ENCODE measurements at places on chromosomes 2 and 18.

DNA sequence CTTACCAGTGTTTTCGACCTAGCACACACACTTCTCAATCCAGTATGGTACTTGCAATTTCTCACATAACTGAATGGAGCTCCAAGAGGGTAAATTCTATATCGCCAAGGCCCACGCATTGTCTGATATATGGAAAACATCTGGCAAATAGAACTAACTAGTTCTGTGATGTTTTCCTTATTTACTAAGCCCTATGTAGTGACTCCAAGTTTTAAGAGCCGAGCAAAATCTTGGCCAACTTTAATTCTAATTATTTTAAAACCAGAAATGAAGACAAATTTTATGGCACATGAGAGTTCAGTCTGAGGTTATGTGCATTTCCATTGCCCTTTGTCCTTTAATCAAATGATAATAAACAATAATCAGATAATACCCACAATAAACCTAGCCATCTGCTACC lies 1119.7 kb upstream of the CNTNAP5 start:
- no peak for DNase-seq

DNA sequence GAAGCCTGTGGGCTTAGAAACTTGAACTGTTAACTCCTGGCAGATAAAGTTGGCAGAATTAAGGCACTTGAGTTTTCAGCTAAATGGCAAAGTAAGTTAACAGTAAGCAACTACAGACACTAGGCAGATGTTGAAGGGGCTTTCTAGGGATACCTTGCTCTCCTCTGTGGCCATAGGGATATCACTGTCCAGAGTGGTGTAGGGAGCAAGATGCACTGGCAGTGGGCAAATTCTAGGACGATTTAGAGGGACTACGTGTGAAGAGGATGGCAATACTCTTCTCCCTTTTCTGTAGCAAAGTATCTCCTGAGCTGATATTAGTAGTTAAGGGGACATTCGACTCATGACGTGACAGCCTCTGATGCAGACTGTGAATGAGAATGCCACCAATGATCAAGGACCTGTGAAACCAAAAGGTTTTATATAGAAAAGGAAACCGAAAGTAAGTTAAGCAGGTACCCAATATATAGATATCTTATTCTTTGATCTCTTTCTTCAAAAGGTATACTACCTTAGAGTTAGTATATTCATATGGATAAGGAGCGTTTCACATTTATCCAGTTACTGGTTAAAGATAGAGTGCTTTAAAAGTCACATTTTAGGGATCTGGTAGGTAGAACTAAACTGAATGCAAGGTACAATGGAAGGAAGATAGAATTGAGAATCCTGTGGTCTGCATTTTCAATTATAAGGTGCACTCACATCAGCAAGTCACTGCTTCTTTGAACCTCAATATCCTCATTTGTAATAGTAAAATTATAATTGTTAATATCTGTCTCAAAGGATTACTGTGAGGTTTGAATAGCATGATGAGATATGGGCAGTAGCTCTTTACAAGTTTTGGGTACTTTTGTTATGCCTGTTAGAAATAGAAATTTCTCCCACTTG lies 106.4 kb downstream of the KCNH7 start:
- DNase-seq = no peak

DNA sequence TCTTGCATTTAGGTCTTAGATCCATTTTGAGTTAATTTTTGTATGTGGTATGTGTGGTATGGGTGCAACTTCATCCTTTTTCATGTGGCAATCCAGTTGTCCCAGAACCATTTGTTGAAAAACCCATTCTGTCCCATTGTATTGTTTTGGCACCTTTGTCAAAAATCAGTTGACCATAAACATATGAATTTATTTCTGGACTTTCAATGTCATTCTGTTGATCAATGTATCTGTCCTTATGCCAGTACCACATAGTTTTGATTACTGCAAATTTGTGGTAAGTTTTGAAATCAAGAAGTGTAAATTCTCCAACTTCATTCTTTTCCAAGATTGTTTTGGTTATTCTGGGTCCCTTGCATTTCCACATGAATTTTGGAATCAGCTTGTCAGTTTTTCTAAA lies 16.6 kb upstream of the ZNF396 start:
- DNase-seq = no peak

- no peak for DNase-seq
Measured at GRCh38 chr2:39919511-39920306, 140.7 kb upstream of the THUMPD2 start.

Data from fibroblast of upper back skin (primary cell).